Activated naive CD8-positive, alpha-beta T cell treated with anti-CD3 and anti-CD28 coated beads, Interleukin-2, amount 50 U/mL, for 16 hours (primary cell): ENCODE measurements at places on chromosomes 11 and 22.

- DNase-seq, result peak; percentile 75
These were observed 88.4 kb downstream of the UBASH3B start for GRCh38 chr11:122743949-122744348.

- DNase-seq, result no peak
These were observed 6.9 kb downstream of the OR10V1 start for GRCh38 chr11:59706518-59707285.

DNA sequence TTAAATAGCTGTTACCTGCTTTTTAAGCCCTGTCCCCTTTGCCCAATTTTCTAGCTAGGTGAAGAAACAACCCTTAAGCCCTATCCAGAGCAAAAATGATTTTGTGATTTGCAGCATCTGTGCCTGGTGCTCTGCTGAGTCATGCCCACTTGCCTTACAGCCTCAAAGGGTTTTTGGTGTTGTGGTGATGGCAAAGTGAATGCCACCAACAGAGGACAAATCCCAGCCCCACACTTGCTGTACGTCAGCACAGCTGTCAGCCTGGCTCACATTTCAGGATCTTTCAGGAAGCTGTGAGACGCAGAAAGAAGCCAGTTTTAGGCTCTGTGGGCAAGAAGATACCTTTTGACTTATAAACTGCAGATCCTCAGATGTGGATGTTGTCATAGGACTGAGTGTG, 401.7 kb downstream of the TENM4 start:
- DNase-seq, result no peak

- DNase-seq, result no peak
These were observed 7.9 kb upstream of the RBMXL2 start for GRCh38 chr11:7080900-7081299.

DNA sequence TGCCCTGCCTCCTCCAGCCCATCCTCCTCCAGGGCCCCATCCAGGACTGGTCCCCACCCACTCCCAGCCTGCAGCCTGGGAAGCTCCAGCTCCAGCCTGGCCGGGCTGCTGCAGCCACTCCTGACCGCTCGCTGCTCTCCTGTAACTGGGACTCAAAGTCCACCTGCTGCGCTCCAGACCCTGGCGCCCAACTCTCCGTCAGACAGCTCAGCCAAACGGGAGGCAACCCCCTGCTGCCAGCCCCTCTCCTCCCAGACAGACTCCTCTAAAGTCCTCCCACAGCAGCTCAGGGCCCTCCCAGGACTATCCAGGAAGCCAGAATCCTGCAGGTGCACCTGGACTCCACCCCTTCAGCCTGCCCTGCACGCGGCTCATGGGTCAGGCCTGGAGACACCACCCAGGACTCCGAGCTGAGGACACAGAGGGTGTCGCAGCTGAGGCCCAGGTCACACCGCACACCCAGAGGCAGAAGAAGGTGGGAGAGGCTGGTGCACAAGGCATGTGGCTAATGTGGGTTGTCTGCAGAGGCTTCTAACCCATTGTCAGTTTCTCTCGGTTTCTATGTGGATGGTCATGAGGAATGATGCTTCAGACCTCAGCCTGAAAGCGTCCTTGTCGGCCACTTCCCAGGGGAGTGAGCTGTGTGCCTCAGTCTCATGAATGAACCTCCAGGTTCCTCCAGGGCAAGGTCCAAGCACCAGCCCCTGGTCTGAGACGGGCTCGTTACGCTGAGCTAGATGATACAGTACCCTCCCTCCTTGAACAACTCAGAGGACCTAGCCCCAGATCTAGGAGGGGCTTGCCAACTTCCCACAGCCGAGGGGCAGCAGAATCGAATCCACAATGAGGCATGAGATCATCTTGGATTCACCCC, 1514.8 kb downstream of the TBC1D22A start:
- DNase-seq, result no peak

GRCh38 chr11:115166820-115167219, 337.4 kb downstream of the CADM1 start:
- DNase-seq, result no peak

GRCh38 chr11:91984033-91984584, 240.5 kb upstream of the FAT3 start:
- DNase-seq, result no peak

DNA sequence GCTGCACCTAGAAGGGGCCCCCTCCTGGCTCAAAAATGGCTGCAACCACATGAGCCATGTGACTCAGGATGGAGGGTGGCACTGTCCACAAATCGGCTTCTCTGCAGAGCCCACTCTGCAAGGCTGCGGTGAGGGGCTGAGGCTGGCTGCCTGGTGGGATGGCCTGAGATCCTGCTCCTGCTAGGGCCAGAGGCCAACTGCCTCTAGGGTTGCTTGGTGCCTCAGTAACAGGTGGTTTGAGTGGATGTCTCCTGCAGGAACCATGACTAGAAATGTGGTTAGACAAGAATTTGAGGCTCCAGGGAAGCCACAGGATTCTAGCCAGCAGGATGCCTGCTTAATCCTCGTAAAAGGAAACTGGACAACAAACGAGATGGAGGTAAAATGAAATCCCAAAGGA, 17.1 kb downstream of the PATZ1 start:
- DNase-seq, result no peak

- DNase-seq, result no peak
These were observed 14.5 kb downstream of the LRRC32 start for GRCh38 chr11:76656050-76656531.

GRCh38 chr11:29251738-29252137, 765.1 kb downstream of the KCNA4 start:
- DNase-seq, result no peak

- DNase-seq, result no peak
These were observed 614 bp downstream of the NR1H3 start for GRCh38 chr11:47258317-47258902.

- no peak for DNase-seq
These were observed 72.1 kb upstream of the OR5AK2 start for GRCh38 chr11:56916587-56916986.

GRCh38 chr11:128630367-128631230, 43.2 kb upstream of the ETS1 start:
- peak; percentile 84 for DNase-seq

- DNase-seq, result no peak
These were observed 637.4 kb upstream of the API5 start for GRCh38 chr11:42674436-42674835.

GRCh38 chr22:35598396-35598710, 18.8 kb downstream of the MB start:
- no peak for DNase-seq

DNA sequence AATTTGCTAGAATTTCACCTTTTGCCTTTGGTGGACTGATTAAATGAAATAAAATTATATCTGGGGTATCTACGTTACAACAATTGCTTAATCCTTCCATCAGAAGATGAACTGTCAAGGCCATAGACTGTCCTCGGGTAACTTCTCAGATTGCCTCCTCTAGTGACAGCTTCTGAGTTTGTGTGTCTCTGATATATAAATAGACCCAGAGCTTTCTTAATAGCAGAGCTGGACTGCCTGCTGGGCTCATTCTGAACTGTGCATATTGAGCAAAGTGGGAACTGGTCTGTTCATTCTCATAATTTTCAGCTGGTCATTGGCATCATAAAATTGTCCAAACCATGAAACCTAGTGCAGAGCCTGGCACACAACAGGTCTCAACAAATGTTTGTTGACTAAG, 99.1 kb upstream of the GRAMD1B start:
- DNase-seq, result no peak

GRCh38 chr11:24592360-24592759, 95.5 kb downstream of the LUZP2 start:
- no peak for DNase-seq

DNA sequence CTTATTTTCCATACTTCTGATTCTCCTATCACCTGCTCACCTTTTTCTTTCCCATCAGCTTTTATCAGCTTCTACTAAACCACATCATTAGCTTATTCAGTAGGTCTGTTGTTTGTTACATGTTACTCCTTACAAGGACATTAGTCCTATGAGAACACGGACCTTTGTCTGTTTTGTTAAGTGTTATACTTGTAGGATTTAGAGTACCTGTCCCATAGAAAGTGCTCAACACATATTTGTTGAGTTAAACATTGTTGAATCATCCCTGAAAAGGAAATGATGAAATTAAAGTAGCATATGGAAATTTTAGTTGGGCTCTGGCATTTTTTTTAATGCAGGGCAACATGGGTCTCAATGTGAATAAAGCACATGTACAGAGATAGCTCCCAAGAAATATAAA, 222.1 kb upstream of the CARD18 start:
- no peak for DNase-seq

DNA sequence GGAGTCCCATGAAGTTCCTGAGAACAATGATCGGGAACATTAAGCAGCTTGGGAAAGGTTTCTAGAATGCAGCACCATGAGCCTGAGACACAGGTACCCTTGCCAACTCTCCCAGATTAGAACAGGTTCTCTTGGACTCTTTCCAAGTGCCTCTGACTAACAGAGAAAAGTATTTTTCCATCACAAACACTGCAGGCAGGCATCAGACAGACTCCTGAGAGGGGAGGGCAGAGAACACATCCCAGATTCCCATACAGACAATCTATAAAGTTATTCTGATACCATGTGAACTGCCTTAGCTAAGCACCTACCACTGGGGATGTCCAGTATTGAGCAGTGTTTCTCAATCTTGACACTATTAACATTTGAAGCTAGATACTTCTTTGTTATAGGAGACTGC, 27.3 kb downstream of the SERGEF start:
- DNase-seq, result no peak

- no peak for DNase-seq
These were observed 26.8 kb downstream of the PARVB start for GRCh38 chr22:44050766-44051355.

DNA sequence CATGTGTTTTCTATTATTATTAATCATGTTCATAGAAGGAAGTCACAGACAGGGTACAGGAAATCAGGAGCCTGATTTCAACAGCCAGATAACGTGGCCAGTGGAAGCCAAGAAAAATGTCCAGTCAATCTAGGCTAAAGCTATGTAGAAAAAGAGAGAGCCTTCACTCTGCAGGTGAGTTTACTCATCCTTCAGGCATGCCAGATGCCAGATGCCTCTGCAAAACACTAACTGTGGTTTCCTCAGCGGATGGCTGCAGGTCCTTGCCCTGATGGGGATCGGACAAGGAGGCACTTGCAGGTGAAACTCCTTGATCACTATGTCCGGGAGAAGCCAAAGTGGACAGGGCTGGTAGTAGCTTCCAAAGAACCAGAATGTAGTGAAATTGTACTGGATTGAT, 962.3 kb upstream of the RAG2 start:
- no peak for DNase-seq

DNA sequence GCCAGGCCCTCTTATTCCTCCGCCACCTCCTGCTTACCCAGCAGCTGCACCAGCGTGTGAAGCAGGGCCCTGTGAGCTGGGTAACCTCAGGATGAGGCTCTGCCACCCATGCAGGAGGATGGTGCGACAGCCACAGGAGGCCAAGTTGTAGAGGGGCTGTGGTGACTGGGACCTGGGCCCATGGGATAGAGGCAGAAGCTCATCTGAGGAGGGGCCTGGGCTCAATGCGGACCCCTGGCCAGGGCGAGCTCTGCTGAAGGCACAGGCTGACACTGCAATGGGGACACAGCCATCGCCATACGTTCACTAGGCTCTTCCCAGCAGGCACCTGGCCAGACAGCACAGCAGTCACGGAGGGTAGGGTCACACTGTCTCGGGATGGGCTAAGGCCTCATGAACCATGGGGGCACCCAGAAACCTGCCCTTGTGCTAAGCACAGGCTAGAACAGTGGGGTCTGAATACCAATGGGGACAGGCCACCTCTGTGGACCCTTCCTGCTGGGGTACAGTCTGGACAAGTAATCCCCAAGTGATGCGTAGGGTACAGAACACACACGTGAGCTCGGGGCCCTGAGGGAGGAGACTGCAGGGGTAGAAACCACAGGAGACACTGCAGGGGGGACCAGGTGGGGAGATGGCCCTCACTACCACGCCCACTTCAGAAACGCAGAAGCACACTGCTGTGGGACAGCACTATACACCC, 35.3 kb downstream of the GNB1L start:
- DNase-seq, result no peak

DNA sequence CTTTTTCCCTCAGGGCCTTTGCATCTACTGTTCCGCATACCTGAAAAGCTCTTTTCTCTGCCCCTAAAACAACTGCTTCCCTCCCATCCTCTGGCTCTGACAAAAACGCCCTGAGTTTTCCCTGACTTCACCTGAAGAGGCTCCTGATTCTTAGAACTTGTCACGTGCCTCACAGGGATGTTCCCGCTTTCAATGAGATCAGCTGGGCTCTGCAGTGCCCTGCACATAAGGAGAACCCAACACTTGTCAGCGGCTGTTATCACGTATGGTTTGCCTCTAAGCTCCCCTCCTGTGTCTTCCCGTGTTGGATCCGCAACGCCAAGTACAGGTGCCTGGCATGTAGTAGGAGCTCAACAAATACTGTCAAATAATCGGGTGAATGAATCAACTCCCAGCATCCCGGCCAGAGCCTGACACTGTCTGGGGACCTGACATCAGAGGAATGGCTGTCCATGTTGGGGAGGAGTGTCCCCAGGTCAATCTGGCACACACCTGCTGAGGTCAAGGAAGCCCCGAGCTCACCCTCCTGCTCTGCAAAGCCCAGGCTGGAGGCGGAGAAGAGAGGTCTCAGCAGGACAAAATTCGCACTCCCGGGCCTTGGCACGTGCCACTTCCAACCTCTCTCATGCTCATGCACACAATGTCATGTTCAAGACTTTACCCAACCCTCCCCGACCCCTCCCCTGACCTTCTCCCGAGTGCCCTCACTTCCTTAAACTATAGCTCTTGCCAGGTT, 4.2 kb upstream of the GRK2 start:
- DNase-seq, result no peak

DNA sequence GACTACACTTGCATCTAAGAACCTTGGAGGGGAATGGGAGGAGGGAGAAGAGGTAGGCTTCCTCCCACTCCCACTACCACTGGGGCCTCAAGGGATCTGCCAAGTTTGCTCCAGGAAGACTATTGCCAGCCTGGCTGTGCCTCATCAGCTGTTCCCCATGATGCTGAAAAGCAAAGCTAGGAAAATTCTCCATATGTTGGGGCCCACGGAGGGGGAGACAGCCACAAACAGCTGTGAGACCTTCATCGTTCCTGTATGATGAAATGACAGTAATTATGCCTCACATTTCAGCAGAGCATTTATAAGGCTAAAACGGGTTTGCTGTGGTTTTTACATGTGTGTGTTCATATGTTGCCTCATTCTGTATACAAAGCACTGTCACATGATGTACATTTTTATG, 6.7 kb downstream of the DSCAML1 start:
- DNase-seq, result no peak

GRCh38 chr22:26922806-26923205, 265.4 kb downstream of the MIAT start:
- DNase-seq, result no peak
